Iris pigment epithelial cell (primary cell): ENCODE measurements at places on chromosomes 13 and 19.
A peak's percentile ranks its signal among the peaks of the same experiment; 100 is the strongest.

GRCh38 chr19:14377883-14378328 is 3.3 kb upstream of the ADGRE5 start:
- no peak for DNase-seq

DNA sequence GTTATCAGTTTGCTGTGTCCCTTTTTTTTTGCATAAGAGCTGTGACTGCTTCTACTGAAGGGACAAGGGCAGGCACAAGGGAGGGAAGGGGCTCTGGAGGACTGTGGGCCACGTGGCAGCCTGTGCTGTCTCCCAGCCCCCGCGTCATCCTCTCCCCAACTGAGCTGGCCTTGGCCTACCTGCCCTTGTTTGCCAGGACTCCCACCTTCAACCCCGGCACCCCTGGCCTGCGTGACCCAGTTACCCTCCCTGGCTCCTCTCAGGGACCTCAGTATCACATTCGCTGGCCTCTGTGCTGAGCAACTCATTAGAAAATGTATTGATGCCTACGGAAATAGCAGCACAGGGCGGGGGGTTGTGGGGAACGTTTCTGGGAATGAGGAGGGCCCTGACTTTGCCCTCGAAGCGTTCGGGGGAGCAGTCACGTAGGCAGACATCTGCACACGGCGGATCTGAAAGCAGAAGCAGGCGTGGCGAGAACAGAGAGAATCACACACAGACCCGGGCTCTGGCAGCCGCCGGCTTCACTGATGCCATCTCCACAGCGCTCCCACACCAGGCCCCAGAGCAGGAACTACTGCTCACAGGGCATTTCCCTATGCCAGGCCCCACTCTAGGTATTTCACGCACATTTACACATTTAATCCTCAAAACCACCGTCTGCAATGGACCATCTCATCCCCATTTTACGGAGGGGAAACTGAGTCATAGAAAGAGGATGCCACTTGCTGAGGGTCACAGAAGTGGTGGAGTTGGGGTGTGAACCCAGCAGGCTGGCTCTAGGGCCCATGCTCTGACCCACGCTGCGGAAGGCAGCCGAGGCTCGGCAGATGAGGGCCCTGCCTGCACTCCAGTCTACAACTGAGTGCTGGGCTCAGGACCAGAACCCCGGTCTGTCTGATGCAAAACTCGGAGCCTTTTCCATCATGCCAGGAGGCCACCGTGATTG is 5.7 kb upstream of the ATF5 start:
- no peak for DNase-seq

DNA sequence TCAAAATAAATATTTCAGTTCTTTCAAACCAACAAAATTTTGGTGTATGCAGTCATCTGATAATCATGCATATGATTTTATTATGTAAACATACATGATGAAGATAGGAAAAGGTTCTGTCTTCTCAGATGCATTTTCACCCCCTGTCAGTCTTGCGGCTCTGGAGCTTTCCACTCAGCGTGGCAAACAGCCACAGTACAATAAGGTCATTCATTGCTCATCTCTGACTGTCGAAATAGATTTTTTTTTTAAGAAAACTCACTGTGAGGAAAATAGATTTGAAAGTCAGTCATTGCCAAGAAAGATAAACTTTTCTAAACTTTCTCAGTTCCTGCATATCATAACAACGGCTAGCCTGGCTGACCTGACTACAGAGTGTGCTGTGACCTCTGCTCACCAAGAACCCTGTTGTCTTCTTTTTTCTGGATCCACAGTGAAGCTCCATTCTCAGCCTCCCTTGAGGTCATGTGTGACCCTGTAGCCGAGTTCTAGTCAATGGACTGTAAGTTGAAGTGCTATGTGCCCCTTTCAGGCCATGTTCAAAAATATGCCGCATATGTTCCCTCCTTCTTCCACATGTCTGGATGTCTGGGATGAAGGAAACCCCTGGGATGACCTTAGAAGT is 519.6 kb downstream of the KLF5 start:
- DNase-seq: peak; percentile 51

DNA sequence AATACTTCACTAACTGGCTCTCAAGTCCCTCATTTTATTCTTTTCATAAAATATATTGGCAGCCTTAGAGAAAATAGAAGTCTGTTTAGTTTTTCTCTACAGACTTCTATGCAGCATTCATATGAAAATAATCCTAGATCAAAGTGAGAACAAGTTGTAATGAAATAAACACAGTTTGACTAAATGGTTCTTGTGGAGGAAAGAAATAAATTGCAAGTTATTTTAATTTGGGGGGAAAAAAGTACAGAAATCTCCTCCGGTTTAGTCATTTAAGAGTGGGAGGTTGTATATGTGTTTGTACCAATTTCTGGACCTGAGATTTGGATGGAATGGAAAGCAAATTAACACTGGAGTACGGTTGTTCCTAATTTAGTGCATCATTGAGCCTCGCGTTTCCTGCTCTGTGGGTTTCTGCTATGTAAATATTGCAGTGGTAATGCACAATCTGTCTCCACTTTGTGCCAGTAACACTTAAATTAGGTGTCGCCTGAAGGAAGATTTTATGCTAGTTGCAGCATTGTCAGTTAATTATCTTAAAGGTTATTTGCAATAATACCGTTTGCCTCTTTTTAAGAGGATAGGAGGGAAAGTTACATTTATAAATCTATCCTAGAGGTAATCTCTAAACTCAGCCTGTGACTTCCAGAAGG is 100.2 kb downstream of the ZIC5 start:
- DNase-seq: no peak

DNA sequence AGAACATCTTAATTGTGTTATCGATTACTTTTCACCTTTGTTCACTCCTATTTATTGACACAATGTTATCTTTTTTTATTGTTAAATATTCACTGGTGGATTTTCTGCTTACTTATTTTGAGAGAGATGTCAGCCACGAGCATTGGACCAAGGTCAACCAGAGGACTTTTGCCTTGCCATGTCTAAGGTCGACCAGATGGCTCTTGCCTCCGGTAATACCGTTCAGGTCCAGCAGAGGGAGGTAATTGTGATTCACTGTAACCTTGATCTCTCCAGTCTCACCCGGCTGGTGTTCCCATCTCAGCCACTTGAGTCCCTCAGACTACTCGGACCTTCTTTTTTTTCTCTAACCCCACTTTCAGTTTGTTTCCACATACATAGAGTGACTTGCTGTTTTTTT is 1438.1 kb downstream of the UQCRFS1 start:
- no peak for DNase-seq

- no peak for DNase-seq
These were observed 13.5 kb upstream of the VWA8 start for GRCh38 chr13:41974262-41974900.

- DNase-seq: peak; percentile 25
These were observed 133.9 kb downstream of the SLITRK6 start for GRCh38 chr13:85665286-85665685.

GRCh38 chr13:60945396-60945795 is 470.3 kb downstream of the PCDH20 start:
- no peak for DNase-seq

- DNase-seq: no peak
These were observed 1624.3 kb downstream of the SLITRK1 start for GRCh38 chr13:82257790-82258507.

- DNase-seq: peak; percentile 51
These were observed 151.3 kb downstream of the LMO7 start for GRCh38 chr13:75787249-75787928.
